ENCODE measurements at places on chromosomes 16 and 17.

GRCh38 chr17:48412841-48413240 is 17.2 kb downstream of the SKAP1 start:
- DNase-seq, result no peak

- peak; percentile 79 for DNase-seq
Observed at GRCh38 chr17:81651692-81652091, 4.7 kb downstream of the PDE6G start.

DNA sequence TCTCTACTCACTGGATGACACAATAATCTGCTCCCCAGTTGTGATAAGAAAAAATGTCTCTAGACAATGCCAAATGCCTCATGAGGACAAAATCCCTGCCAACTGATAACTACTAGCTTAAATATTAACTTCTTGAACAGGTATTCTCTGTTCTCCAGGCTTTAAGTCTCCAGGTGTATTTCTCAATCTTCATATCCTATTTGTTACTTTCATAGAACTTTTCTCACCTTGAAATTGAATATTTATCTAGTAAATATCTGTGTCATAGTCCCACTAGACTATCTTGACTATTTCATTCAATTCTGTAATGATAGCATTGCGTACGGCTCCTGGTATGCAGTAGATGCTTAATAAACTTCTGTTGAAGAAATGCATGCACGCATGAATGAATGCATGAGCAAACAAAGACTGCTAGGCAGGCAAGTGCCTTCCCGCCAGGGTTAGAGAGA is 15.9 kb downstream of the HSD17B2 start:
- no peak for DNase-seq

- no peak for DNase-seq
Observed at GRCh38 chr16:85225257-85225656, 113.0 kb upstream of the CIBAR2 start.

DNA sequence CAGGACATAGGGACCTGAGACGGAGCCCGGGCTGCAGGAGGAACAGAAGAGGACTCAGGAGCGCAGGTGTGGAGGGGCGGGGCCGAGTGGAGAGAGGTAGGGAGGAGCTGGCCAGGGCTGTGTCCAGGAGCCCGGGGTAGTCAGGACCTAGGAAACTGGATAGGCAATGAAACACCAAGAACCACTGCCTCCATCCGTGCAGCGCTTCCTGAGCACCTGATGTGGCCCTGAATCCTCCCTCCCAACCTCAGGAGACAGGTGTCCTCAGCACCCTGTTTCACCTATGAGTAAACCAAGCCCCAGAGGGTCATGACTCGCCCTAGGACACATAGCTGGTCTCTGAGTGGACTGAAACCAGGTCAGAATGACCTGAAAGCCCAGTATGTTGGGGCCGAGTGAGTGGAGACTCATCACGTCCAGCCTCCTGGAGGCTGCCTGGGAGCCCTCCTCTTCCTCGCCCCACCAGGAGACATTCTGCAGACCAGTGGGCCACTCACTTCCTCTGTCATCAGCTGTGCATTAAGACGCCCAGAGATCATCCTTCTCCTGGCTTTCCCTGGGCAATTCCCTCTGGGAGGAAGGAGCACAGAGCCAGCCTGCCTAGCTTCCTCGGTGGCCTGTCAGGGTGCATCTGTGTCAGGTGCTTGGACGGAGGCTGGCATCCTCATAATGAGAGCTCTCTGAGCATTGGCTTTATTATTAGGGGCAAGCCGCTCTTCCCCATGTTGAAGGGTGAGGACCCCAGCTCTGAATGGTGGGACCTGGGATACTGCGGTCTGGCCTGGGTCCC is 72.8 kb downstream of the SCNN1B start:
- DNase-seq, result no peak

DNA sequence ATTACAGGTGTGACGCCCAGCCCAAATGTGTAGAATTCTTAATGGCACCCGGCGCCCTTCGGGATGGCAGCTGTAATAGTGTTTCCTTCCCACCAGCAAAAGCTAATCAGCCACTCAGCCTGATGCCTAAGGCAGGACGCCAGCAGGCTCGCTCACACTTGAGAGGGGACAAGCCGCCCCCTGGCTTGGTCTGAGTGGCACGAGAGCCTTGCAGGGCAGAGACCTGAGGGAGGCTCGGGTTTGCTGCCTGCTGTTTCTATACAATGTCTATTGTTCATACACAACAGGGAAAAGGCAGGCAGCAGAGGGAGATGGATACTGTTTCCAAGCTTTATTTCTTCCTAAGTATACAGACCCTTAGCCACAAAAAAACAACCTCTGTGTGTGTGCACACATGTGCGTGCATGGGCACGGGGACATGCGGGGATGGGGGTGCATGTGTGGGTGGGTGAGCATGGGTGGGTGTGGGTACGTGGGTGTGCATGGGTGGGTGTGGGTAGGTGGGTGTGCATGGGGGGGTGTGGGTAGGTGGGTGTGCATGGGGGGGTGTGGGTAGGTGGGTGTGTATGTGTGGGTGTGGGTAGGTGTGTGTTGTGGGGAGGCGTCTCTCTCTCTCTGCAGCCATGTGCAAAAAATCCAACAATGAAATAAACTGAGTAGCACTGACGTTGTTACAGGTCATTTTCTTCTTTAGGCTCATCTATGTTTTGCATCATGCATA is 10.0 kb downstream of the SLC38A8 start:
- DNase-seq, result no peak

DNA sequence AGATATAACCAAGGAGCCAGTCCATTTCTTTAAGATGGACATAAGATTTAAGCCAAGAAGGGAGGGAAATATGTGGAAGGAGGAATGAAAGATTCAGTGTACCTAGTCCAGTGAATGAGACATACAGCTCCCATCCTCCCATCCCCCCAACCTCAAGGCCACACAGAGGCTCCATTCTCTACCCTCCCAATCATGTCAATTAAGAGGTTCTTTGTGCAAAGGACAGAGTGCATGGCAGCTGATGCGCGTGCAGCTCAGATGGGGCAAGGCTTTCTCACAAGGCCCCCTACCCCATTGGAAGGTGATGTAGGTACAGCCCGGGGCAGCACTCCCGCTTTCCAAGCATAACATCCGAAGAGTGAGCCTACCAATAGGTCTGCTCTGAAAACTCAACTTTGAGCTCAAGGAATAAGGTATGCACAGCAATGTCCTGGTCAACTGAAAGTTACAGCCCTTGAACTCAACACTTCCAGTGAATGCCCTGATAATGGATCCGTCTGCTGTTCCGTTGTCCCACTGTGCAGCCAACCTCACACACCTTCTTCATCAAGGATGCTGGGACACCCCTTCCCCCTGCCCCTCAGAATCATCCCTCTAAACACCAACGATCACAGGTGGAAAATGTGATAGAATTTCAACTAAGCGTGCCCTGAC is 458.1 kb downstream of the SOX9 start:
- no peak for DNase-seq

DNA sequence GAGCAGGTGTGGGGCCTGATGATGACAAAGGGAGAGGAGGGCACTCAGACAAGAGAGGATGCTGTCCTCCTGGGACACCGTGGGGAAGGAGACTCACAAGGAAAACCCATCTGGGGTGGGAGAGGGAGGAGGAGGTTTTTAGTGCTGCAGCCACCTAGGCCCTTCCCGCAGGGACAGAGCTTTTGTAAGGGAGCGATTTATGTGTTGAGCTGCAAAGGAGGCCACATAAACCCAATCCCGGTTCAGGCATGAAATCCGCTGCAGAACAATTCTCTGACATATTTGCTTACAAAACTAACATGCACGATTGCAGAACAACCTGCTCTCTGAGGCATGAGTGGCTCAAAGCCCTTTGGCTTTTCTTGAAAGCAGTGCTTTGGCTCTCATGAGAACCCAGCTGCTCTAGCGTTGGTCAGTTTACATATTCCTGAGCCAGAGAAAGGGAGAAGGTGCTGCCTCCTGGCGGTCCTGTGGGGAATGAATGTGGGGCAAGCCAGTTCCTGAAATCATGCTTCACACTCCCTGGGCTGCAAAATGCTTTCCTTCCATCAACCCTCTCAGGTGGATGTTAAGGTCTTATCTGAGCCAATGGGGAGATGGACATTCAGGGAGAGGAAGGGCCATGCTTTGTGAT is 122.4 kb upstream of the NLRP1 start:
- peak; percentile 65 for DNase-seq

DNA sequence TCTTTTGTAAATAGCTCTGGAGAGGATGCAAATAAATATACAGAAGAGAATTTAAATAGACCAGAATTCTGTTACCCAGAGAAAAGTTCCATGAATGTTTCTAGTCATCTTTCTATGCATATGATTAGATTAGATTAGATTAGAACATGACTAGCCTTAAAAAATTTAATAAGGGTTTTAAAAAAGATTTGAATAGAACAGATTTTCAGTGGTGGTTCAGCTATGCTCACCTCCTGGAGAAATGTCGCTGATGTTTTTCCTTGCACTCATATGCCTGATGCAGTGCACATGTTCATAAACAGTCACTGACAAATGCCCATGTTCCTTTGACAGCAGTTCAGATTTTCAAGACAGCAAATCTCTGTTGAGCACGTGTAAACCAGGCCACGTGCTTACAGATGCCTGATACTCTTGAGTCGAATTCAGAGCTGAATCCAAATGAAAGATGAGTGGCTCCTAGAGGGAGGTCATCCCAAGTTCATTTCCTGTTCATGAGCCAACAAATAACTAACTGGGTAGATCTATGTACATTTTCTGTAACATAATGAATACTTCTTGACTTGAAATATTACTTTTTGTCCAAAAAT is 19.9 kb upstream of the RAB11FIP4 start:
- peak; percentile 60 for DNase-seq

DNA sequence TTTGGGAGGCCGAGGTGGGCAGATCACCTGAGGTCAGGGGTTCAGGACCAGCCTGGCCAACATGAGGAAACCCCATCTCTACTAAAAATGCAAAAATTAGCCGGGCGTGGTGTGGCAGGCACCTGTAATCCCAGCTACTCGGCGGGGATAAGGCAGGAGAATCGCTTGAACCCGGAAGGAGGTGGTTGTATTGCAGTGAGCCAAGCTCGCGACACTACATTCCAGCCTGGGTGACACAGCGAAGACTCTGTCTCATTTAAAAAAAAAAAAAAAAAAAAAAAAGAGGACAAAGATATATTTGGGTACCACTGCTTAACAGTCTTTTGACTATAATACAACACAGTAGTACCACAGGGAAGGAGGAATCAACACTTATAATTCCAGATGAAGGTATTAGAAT is 9.2 kb downstream of the CNOT1 start:
- DNase-seq, result no peak

DNA sequence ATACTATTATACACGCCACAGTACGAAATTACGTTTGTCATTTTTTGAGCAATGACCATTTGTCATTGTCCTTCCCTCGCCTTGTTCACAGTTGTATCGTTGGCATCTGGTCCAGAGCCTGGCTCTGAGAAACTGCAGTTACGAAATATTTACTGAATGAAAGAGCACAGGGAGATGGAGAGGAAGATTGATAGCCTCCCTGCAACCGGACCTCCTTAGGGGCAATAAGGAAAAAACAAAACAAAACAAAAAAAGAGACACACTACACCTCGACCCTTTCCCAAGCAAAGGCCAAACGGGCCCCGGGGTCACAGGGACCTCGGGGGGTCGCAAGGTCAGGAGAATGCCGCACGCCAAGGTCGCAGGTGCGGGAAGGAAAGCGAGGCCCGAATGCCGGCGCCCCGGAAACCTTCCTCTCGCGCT is 857 bp downstream of the GOT2 start:
- peak; percentile 26 for DNase-seq

GRCh38 chr17:7204828-7205461 is 14.7 kb downstream of the DLG4 start:
- DNase-seq, result peak; percentile 85

DNA sequence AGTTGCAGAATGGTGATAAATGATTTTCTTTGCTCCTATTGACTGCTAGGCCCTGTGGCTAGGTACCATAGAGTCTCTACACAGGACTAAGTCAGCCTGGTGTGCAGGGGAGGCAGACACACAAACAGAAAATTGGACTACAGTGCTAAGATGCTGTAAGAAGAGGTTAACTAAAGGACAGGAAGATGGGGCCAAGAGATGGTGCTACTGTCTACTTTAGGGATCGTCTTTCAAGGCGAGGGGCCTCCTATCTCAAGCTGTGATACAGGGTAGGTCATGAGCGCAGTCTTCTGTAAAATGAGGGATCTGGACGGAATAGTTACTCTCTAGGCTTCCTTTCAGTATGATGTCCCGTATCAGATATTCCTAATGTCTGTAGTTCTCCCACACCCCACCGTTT is 817 bp downstream of the NME1 start:
- no peak for DNase-seq

- no peak for DNase-seq
Observed at GRCh38 chr17:37744961-37745800, at the start of gene HNF1B. HNF1B (minus strand) TSS chr17:37745059; CDS start chr17:37744884, 175 bp downstream.

GRCh38 chr16:87202346-87202745 is 114.8 kb downstream of the C16orf95 start:
- peak; percentile 47 for DNase-seq

GRCh38 chr17:7930841-7931631 is 710 bp downstream of the TRAPPC1 start:
- DNase-seq, result no peak

DNA sequence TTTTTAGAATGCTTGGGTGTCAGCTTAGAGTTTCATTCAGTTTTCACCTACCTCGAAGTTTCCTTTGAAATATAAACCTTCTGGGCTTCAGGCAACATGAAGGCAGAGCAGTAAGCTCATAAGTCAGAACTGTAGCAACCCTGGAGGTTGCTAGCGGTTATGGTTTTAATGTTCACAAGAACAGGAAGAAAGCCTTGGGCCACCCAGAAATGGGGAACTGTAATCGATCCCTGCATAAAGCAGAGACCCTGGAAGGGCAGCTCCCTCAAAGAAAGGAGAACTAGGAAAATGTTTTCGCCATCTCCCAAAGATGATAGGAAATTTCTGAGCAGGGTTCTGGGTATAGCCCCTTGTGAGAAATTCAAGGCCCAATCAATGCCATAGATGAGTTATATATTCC is 47.8 kb upstream of the RASL10B start:
- no peak for DNase-seq

DNA sequence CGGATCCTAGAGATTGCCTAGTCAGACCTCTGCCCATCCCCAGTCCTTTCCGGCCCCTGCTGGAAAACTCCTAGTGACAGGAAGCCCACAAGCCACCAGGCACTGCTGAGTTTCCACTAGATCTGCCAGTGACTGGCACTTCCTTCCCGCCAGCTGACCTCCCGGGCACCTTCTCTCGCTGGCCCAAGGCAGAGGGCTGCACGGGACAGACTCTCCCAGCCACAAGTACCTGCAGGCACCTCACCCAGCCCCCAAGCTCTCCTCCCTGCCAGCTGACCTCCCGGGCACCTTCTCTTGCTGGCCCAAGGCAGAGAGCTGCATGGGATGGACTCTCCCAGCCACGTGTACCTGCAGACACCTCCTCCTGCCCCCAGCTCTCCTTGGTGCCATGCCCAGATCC is 66.3 kb upstream of the DOC2B start:
- DNase-seq, result no peak

DNA sequence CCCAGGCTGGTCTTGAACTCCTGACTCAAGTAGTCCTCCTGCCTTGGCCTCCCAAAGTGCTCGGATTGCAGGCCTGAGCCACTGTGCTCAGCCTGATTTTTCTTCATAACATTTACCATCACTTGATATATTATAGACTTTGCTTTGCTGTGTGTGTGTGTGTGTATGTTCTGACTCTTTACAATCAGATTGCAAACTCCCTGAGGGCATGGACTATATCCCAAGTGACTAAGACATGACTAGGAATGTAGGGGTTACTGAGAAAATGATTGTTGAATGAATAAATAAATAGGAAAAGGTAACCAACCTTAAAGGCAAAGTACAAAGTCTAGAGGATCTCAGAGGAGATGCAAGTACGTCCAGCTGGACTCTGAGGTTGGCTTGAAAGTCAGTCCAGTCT is 9.6 kb upstream of the OR2C1 start:
- DNase-seq, result no peak

Data from fibroblast of pulmonary artery (primary cell).